Activated naive CD8-positive, alpha-beta T cell treated with anti-CD3 and anti-CD28 coated beads, Interleukin-2, amount 10 ng/mL, durations not matched to agents 7 days and 5 days (primary cell): ENCODE measurements at places on chromosomes 12 and 14. TPM values are rescaled to one million over a fixed set of nuclear protein-coding genes. Genes with fewer than 3 reads are reported as not detected.

DNA sequence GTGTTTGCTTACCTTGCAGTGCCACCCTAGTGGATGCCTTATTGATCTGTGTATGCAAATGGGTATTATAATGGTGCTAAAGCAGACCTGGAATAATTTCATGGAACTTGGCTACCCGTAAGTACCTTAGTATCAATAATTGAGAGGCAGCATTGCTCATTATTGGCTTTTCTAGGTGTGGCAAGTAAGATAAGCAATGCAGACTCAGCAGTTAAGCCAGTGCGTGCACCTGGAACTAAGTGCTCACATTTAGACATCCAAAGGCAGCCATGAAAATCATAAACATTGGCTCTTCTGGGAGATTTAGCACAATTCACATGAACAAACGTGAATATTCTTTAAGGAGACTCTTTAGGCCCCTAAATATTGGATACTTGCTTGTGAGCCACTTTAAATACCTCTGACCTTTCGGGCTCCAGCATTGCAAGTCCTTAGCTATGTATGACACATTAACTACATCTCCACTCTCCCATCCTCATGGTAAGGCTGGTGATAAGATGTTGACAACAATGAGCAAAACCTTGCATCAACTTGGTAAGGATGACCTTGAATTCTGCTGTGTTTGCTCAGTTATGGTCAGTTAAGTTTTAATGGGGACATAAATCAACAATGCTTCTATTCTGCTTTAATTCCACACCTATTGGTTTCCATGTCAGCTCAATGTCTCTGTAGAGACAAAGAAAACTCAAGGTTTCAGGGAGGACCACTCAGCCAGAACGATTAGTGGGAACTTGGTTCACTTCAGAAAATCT lies 112.0 kb downstream of the SLC5A8 start:
- no peaks in the 10 kb centered on the region for H3K36me3 ChIP-seq
- no peak for DNase-seq
- H3K4me3 ChIP-seq, result no peak overlapping the region

RERG gene
- not detected for total RNA-seq

TBC1D30 gene
- 0.23 TPM for total RNA-seq

DNA sequence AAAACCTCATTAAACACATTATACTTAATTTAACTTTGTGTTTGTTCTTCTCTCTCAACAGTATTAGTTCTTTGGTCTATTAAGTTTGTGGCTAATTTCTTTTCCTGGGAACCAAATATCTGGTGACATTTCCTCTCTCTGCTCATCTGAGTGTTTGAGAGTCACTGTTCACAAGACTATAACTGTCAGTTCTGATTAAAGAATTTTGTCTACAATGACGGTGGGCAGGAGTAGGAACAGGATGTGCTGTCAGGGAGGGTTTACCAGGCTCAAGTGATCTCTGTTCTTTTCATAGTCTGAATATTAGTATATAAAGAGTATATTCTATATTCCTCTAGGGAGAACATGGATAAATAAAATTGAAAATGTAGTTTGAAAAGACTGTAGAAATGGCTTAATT lies 92.9 kb downstream of the ALG10B start:
- no peak for DNase-seq

AMN gene
- 2.9 TPM for total RNA-seq

CRIP1 gene
- 453 TPM for total RNA-seq

ULK1 gene
- total RNA-seq, result 33.2 TPM

GRCh38 chr14:96252999-96253539 lies 2.9 kb upstream of the BDKRB1 start:
- peaks cover 10% of the 10 kb centered on the region for H3K27me3 ChIP-seq
- no peaks in the 10 kb centered on the region for H3K36me3 ChIP-seq
- H3K4me3 ChIP-seq, result no peak overlapping the region
- DNase-seq, result no peak
- H3K27ac ChIP-seq, result no peak overlapping the region

- H3K4me3 ChIP-seq, result no peak overlapping the region
- peaks cover 25% of the 10 kb centered on the region for H3K4me1 ChIP-seq
- H3K36me3 ChIP-seq, result peaks cover 13% of the 10 kb centered on the region
- H3K27ac ChIP-seq, result no peak overlapping the region
These were observed 48.6 kb downstream of the SH2B3 start for GRCh38 chr12:111454311-111454710.

LRRIQ1 gene
- not detected for total RNA-seq

OR6C2 gene
- total RNA-seq, result not detected

CPNE6 gene
- total RNA-seq, result 0.14 TPM

HOXC12 gene
- not detected for total RNA-seq

DNA sequence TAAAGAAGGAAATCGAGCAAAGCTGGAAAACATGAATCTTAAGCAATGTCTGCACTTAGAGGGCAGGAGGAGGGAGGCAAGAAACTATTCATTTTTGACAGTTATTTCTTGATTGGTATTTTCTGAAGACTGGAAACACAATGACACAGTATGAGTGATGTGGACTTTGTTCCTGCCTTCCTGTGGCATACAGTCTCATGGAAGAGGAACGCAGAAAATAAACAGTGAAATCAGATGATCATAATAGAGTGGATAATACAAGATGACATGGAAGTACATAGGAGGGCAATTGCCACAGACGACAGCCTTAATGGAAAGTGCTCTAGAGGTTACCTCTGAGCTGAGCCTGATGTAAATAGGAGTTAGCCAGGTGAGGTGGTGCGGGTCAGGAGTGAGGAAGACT lies 140.4 kb upstream of the MAX start:
- no peak overlapping the region for H3K4me3 ChIP-seq
- H3K36me3 ChIP-seq, result peaks cover 2% of the 10 kb centered on the region
- no peak overlapping the region for H3K27ac ChIP-seq
- DNase-seq, result no peak

LMNTD1 gene
- total RNA-seq, result not detected

RNASE3 gene
- total RNA-seq, result not detected

IFI27L1 gene
- 36.1 TPM for total RNA-seq

- peaks cover 30% of the 10 kb centered on the region for H3K4me1 ChIP-seq
- no peak overlapping the region for H3K4me3 ChIP-seq
- no peak for DNase-seq
- peak overlapping the region; percentile 5 for H3K27ac ChIP-seq
- peaks cover 25% of the 10 kb centered on the region for H3K36me3 ChIP-seq
These were observed 12.0 kb downstream of the SLC15A4 start for GRCh38 chr12:128811806-128812205.

RPL10L gene
- total RNA-seq, result not detected

KRT80 gene
- not detected for total RNA-seq

DNA sequence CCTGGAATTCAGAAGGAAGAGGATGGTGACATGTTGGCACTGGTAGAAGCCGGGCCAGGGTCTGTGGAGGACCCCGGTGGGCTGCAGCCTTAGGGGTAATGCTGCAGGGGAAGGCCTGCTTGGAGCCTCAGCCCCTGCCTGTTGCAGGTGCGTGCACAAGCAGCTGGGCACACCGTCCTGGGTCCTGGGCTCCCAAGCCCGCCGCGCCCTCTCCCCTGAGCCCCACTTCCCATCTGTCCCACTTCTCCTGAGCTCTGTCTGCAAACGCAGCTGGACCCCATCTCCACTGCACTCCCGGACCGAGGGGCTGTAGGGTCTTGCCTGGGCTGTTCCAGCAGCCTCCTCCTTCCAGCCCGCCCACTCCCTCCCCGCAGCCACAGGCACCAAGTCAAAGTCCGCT lies 116.8 kb downstream of the GLT1D1 start:
- no peak for DNase-seq
- no peaks in the 10 kb centered on the region for H3K4me1 ChIP-seq
- no peaks in the 10 kb centered on the region for H3K36me3 ChIP-seq
- no peak overlapping the region for H3K27ac ChIP-seq
- peaks cover 11% of the 10 kb centered on the region for H3K27me3 ChIP-seq
- H3K4me3 ChIP-seq, result no peak overlapping the region

DNA sequence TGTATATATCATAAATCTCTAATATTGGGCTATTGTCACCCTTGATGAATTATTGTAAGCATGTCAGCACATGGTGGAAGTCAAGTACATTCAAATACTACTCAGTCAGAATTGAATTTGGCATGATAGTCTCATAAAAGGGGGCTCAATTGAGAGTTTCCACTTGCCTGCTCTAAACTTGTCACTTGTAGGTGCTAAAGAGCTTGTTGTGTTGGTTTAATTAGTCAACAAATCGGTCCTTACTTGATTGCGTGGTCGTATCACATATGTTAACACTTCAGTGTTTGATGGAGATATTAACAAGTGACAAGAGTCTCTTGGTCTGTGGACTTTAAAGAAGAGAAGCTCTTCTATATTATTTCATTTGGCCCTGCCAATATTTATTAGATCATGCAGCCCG lies 81.1 kb downstream of the NKX2-1 start:
- H3K27me3 ChIP-seq, result peaks cover 4% of the 10 kb centered on the region
- H3K4me1 ChIP-seq, result no peaks in the 10 kb centered on the region
- no peak overlapping the region for H3K27ac ChIP-seq
- H3K4me3 ChIP-seq, result no peak overlapping the region

GLIPR1L2 gene
- 0.28 TPM for total RNA-seq

DNA sequence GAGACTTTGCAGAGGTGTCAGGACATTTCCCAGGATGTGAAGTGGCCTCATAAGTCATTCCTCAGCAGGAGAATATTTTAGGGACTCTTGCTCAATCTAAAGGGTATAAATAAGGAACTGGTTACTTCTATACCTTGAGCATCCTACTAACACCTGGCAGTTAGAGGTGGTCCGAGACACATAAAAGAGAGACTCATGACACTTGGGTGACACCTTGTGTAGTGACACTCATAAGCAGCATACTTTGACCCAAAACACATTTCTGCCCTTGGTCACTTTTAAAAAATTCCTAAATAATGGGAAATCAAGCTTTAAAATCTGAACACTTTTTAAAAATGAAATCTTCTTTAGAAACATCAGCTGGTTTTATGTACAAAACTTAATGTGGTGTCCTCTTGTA lies 118.4 kb downstream of the KCNMB4 start:
- DNase-seq, result no peak
- peaks cover 4% of the 10 kb centered on the region for H3K27me3 ChIP-seq
- no peak overlapping the region for H3K4me3 ChIP-seq

GRCh38 chr12:120252071-120252906 lies 13.2 kb downstream of the PXN start:
- H3K4me3 ChIP-seq, result peak overlapping the region; percentile 74
- peak overlapping the region; percentile 87 for H3K27ac ChIP-seq
- peaks cover 2% of the 10 kb centered on the region for H3K27me3 ChIP-seq

DHH gene
- total RNA-seq, result 0.25 TPM

DNA sequence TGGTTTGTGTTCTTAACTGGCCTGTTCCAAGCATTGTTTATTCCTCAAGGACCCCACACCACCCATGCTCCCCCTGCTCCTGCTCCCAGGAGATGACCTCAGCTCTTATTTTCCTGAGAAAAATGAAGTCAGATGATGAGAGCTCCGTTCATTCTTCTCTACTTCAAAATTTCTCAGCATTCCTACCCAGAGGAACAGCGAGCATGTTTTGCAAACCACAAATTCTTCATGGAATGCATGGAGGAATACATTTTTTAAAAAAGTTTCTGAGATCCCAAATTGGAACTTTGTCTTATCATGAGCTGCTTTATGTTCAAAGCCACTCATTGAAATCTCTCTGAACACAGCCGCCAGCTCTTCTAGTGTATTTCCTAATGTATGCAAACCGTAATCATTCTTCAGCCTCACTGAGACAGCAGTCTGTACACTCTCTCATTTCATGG lies 44.9 kb downstream of the SYNE2 start:
- no peak overlapping the region for H3K4me3 ChIP-seq
- peaks cover 31% of the 10 kb centered on the region for H3K36me3 ChIP-seq
- H3K27ac ChIP-seq, result peak overlapping the region; percentile 18
- H3K4me1 ChIP-seq, result peaks cover 25% of the 10 kb centered on the region
- H3K27me3 ChIP-seq, result no peaks in the 10 kb centered on the region

ATL1 gene
- total RNA-seq, result 1.5 TPM

- H3K4me1 ChIP-seq, result peaks cover 12% of the 10 kb centered on the region
- no peak overlapping the region for H3K4me3 ChIP-seq
- H3K36me3 ChIP-seq, result peaks cover 34% of the 10 kb centered on the region
- no peak overlapping the region for H3K27ac ChIP-seq
These were observed 14.8 kb downstream of the MAPK1IP1L start for GRCh38 chr14:55066223-55066622.

- H3K27ac ChIP-seq, result peak overlapping the region; percentile 52
- no peak for DNase-seq
- H3K4me1 ChIP-seq, result peaks cover 55% of the 10 kb centered on the region
- peaks cover 6% of the 10 kb centered on the region for H3K36me3 ChIP-seq
- H3K27me3 ChIP-seq, result no peaks in the 10 kb centered on the region
- H3K4me3 ChIP-seq, result peak overlapping the region; percentile 35
These were observed 6.6 kb downstream of the PDE6H start for GRCh38 chr12:14979468-14979867.

CMA1 gene
- 0.51 TPM for total RNA-seq

DNA sequence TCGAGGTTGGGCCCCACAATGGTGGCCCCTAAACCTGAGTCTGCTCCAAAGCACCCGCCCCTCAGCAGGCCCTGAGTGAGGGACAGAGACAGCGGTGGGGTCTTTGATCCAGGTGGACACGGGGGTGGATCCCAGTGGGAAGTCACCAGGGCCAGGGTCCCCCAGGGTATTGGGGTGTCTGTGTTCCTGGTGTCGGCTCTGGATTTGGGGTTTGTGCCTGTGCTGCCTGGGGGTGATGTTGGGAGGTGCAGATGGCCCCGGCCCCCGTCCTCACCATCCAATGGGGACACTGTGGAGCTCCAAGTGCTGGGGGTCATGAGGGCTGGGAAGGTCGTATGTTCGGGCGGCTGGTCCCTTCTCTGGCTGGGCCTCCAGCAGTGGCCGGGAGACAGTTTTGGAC lies 354.2 kb downstream of the TMEM121 start:
- peaks cover 14% of the 10 kb centered on the region for H3K27me3 ChIP-seq
- peaks cover 4% of the 10 kb centered on the region for H3K4me1 ChIP-seq
- no peaks in the 10 kb centered on the region for H3K36me3 ChIP-seq
- no peak overlapping the region for H3K4me3 ChIP-seq
- peak; percentile 21 for DNase-seq

DNA sequence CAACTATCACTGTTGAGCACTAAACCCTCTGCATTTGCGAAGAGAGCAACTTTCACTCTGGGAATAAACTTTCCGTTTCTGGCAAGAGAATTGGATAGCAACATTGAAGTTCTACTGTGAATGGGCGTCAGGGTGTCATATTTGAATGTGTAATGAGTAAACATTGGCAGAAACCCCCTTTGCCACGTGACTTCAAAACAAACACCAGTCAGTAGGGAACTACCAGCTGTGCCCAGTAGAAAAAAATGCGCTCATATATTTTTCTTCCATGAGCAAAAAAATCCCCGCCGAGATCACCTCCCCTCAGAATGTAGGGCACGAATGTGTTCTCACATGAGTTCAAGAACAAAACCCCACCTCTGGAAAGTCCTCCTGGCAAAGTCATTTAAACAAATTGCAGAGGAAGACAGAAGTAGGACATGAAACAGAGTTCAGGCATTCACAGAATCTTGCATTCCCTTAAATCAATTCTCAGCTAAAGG lies 80.6 kb downstream of the BTG1 start:
- H3K27me3 ChIP-seq, result no peaks in the 10 kb centered on the region
- no peak overlapping the region for H3K27ac ChIP-seq
- no peak for DNase-seq
